Pancreas (tissue), 10 donors: ENCODE measurements at places on chromosomes 2 and 18. TPM values are rescaled to one million over a fixed set of nuclear protein-coding genes. Genes with fewer than 3 reads are reported as not detected.
A peak's percentile ranks its signal among the peaks of the same experiment; 100 is the strongest.

Gene NYAP2
- total RNA-seq = 0.12 TPM

DNA sequence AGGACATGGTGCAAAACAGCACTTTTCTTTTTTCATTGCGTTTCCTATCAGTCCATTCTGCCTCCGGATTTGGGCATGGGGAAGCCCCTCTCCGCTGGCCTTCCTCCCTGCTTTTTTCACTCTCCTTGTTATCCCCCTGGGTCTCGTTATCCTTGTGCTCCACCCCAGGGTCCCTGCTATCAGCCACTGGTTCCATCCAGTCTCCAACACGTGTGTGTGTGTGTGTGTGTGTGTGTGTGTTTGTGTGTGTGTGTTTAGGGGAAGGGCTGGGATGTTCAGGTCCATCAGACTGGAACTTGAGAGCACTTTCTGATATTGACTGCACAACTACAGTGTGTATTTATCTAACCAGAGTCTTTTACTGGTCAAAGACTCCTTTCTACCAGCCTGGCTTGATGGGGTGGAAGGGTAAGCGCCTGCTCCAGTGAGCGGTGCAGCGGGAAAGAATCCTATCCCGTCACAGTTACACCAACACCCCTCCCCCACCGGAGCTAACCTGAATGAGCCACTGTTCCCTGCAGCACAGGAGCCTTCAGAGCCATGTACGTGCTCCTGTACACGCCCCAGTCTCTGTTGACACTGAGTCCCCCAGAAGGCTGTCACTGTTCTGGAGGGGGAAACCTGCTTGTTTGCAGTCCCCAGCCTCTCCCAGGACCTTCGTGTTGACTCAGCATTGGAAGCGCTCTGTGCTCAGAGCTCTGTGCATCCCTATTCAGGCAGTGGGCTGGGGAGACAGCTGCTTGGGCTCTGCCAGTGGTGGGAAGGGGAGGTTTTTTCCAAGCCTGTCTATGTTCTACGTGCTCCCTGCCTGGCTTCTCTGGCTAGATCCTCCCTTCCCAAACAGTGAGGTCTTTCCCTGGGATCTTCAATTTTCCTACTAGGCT lies 4.6 kb downstream of the INHA start:
- DNase-seq = peak; percentile 65

DNA sequence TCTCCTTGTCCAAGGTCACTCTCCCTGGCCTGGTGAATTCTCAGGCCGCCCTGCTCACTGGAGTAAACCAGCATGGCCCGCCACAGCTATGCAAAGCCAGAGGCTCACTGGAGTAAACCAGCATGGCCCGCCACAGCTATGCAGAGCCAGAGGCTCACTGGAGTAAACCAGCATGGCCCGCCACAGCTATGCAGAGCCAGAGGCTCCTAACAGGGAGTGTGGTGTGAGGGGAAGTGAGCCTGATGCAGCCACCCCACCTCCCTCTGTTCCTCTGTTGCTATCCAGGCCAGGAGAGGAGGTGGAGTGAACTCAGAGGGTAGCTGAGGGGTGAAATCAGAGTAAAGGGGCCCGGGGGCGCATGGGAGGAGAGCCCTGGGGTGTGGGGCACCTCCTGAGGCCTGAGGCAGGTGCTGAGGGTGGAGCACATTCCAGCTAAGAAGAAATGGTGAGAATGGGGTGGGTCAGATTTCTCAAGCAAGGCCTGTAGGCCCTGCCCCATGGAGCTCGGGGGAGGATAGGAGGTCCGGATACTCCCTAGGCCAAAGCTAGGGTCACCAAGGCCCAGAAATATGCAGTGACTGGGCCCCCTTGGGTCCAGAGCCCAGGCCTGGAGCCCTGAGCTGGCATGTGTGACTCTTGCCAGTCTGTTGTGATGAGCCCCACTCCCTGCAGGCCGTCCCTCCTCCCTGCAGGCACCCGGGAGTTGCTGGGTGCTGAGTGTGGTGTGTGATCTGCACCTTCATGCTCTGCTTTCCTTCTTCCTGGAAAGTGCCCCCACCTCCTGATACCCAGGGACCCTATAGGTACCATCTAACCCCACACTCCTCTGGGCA lies 1.5 kb downstream of the ATP6V1B1 start:
- no peak for DNase-seq

DNA sequence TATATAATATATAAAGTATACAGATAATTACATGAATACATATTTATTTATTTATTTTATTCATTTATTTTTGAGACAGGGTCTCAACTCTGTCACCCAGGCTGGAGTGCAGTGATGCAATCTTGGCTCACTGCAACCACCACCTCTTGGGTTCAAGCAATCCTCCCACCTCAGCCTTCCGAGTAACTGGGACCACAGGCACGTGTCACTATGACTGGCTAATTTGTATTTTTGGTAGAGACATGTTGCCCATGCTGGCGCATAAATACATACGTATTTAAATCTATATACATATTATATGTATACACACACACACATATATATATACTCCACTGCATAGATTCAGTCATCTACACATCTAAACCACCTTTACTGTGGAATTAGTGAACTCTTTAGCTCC lies 20.6 kb upstream of the NDUFV2 start:
- no peak for DNase-seq
